ENCODE measurements at places on chromosomes 6 and 20.

GRCh38 chr6:37099442-37099841 is 70.5 kb upstream of the PIM1 start:
- DNase-seq: no peak

DNA sequence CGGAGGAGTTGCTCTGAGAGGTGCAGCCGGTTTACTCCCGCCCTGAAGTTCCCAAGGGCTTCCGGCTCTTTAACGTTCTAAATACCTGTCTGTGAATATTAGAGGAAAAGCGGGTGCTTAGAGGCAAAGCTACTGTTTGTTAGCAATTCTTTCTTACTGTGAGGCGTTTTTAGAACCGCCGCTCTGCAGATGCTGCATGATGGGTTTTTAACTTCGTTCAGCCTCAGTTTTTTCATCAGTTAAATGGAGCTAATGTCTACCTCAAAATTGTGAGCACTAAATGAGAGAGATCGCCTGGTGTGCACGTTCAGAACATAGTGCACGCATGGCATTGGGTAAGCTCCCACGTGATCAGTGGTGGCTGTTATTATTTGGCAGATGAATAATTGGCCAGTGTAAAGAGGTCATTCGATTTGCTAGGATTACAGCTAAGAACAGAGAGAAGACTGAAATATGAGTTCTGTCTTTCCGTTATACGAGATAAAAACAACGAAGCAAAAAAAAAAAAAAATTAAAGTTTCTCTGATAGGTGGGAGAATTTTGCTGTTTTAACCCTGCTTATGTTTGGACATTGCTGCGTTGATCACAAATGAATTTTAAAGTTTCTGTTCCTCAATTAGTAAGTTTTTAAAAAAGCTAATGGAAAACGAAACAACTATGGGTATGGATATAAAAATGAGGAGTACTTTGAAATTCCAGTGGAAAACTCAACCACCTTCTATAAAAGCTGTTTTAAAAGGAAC is 660 bp upstream of the TFB1M start:
- DNase-seq: no peak

DNA sequence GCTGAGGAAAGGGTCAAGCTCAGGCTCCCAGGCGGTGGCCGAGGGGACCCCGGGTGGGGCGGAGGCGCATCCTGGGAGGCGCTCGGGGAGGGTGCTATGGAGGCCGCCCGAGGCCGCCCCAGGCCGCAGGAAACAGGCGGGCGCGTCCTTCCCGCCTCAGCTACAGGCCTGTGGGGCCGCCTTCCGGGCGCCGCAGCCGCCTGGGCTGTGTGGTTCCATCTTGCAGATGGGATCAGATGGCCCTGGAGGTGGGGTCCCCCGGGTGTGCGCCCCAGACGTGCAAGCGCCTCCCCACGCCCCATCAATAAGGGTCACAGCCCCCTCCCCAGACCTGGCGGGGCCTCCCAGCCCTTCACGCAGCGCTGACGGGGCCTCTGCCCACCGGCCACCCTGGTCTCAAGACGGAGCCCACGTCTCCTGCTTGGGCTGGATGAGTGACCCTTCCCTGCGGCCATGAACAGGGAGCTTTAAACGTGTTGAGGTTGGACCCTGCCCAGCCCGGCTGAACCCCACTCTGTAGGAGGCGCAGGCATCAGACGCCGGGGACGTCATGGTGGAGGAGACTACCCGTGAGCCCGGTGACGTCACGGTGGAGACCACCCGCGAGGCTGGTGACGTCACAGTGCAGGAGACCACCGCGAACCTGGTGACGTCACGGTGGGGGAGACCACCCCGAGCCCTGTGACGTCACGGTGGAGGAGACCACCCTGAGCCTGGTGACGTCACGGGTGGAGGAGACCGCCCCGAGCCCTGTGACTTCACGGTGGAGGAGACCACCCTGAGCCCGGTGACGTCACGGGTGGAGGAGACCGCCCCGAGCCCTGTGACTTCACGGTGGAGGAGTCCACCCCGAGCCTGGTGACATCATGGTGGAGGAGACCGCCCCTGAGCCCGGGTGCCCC is 267.0 kb downstream of the DLL1 start:
- no peak for DNase-seq

DNA sequence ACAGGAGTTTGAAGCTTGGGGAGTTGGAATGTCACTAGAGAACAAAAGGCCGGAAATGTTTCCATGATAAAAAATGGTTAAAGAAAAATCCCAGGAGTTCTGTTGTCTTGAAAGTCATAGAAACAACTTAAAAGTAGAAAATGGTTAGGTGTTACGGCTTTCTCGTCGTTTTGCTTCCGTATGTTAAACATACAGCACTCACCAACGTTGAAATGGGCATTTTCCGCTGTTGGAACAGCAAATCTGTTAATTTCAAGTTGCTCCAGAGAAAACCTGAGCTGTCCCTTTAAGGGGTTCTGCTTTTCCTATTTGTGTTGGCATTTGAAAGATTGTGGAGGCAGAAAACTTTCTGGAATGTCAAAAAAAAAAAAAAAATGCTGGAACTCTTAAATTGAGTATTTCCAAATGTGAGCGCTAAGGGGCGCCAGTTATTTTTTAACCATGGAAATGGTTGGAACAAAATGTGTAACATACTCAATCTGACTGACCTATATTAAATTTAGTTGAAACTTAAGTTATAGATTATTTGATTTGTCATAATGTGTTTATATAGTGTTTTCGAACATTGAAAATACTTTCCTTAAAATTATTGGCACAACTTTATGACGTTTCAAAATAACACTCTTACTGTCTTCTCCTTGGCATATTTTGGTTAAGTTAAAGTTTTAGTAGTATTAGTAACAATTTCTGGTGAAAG is 2.2 kb downstream of the QKI start:
- DNase-seq: peak; percentile 36

DNA sequence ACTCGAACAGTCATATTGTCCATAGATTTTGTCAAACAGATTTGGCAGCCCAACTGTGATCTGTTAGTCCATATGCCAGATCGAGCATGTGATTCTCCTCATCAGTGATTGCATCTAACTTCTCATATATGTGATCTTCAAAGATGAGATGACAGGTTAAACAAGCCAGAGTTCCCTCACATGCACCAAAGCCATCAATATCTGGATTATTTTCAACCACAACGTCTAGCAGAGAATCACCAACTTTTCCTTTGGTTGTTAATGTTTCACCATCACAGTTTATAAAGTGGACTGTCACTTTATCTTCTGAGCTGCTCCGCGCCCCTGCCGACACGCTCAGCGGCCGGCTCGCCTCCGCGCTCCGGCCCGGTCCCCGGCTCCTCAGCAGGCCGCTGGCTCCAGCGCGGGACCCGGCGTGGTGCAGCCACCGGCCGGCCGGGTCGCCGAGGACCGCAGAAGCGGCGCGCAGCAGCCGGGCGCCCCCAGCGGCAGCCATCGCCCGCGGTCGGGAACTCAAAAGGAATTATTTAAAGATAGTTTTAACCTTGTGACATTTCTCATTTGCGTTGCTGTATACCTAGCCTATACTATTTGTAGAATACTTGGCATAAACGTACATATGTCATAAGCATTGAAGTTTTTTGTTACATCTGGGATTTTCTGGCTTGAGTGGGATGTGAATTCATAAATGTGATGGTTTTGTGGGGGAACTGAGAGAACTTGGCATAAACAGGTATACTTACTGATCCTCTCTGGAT is 40.1 kb upstream of the DYNLRB1 start:
- DNase-seq: peak; percentile 1

- no peak for DNase-seq
Measured at GRCh38 chr20:1322511-1323245, 6.3 kb downstream of the SDCBP2 start.

GRCh38 chr6:113184291-113184690 is 672.9 kb upstream of the MARCKS start:
- DNase-seq: no peak

DNA sequence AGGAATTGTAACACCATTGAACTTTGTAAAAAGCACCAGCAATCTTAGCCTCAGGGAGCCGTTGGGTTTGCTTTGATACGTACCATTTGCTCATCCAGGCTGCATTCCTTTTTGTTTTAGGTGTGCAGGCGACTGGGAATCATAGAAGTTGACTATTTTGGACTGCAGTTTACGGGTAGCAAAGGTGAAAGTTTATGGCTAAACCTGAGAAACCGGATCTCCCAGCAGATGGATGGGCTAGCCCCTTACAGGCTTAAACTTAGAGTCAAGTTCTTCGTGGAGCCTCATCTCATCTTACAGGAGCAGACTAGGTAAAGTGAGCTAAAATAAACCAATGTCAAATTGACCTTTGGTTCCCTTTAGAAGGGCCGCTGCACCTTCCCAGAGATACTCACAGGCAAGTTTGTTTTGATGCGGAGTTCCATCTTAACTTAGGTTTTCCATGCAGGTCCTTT is 1.6 kb downstream of the MYLIP start:
- no peak for DNase-seq

DNA sequence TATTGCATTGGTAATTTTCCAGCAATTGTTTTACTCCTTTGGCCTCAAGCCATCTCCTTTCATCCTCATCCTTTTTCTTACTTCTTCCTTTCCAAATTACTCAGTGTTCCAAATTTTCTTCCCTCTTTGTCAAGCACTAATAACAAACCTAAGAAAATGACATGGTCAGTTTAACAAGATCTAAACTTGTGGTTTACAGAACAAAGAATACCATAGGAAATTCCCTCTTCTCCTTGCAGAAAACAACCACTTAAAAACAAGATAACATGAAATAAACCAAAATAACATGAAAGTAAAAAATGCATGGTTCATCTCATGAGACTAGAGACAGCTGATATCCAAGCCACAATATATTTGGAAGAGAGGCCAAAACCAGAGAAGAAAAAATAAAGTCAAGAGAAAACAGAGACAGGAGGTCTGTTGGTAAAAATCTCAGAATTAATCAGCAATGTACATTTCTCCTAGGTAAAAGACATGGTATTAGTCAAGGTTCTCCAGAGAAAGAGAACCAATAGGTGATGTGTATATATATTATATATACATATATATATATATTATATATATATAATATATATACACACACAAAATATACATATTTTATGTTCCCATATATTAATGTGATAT is 51.0 kb upstream of the SENP6 start:
- no peak for DNase-seq

DNA sequence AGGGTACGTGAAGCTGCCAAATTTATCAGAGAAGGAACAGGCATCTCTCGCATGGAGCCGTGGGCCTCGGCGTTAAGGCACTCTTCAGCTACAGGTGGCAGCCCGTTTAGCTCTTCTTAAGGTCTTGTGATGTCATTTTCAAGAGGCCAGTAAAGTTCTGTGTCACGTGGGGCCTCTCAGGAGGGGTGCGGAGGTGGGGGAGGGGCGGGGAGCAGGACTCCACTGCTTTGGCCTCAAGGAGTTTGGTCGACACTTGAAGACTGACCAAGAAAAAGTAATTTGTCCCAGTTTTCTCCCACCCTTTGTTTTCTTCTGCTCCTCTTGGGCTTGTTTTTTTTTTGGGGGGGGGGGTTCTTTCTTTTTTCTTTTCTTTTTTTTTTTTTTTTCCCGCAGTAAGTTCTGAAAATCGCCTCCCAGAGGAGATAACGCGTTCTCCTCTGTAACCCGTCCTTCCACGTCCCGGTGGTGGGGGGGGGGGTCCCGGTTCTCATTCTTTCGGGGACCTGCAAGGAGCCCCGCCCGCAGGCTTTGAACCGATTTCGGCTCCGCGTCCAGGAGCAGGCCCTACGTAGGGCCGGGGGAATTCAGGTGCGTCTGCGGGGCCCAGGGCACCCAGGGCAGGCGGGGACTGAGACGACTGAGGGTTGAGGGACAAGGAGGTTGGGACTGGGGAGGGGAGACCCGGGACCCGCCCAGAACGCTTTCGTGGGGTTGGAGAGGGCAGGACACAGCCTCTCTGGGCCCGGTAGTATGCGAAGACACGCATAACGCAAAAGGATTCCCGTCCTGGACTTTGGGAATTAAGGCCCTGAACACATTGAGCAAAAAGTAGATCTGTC is 26.0 kb downstream of the GPX6 start:
- no peak for DNase-seq

GRCh38 chr6:2162079-2162445 is 83.3 kb downstream of the GMDS start:
- DNase-seq: no peak

GRCh38 chr6:151280859-151281258 is 41.1 kb downstream of the AKAP12 start:
- DNase-seq: no peak

GRCh38 chr6:119966484-119966883 is 616.9 kb upstream of the MAN1A1 start:
- no peak for DNase-seq

DNA sequence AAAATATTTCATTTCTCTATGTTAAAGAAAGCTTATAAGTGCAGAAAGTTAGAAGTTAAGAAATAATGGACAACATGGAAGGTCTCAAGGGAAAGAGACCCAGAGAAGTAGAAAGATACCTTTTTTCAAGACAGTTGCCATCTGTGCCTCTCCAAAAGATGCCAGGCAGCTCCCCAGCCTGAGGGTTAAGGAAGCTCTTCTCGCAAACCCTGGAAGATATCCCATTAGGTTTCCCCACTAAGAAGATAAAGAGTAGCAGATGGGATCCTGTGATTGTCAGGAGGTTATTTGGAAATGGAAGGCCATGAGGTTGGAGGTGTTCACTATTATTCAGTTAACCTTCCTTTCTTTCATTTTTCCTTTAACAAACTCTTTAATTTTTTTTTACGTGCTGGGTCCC is 110.1 kb upstream of the SIM1 start:
- no peak for DNase-seq

DNA sequence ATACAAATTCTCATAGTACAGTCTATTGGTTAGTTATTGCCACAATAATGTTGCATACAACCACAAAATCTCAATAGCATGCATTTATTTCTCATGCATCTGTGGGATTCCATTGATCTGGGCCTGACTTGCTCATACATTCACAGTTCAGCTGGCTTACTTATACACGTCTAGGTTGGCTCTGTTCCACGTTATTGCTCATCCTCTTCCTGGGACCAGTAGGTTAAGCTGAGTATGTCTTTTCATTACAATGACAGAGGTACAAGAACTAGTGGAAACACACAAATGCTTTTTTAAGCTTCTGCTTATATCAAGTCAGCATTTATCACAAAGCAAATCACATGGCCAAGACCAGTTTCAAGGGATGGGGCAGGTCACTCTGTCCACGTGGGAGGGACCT is 485.3 kb upstream of the BTBD3 start:
- no peak for DNase-seq

- no peak for DNase-seq
Measured at GRCh38 chr6:4262526-4262925, 127.2 kb upstream of the ECI2 start.

DNA sequence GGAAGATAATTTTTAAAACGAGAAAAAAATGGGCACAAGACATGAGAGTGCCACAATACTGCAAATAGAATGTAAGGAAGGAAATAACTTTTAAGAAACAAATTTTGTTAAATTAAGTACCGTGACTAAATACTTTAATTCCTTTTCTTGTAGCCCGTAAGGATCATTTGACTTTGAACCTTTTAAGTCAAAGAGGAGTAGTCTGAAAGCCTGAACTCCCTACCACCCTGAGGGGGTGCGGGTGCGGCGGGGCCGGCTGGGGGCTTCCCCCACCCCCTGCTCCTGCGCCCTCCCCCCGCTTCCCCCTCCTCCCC is 231 bp upstream of the PHACTR2 start:
- no peak for DNase-seq

- DNase-seq: no peak
Measured at GRCh38 chr6:157432231-157432891, 51.4 kb downstream of the ZDHHC14 start.

- DNase-seq: no peak
Measured at GRCh38 chr6:92125681-92126080, 1293.7 kb downstream of the EPHA7 start.

- DNase-seq: no peak
Measured at GRCh38 chr20:50292079-50292590, 101.5 kb downstream of the CEBPB start.

- no peak for DNase-seq
Measured at GRCh38 chr6:113691260-113691656, 165.9 kb upstream of the MARCKS start.

GRCh38 chr6:44262467-44263353 is 2.6 kb downstream of the NFKBIE start:
- peak; percentile 9 for DNase-seq
